ENCODE measurements at places on chromosomes 2 and 18. TPM values are rescaled to one million over a fixed set of nuclear protein-coding genes. Genes with fewer than 3 reads are reported as not detected.

GRCh38 chr18:59129951-59130703 lies 9.6 kb upstream of the SEC11C start:
- no peak for DNase-seq

- DNase-seq = no peak
Observed at GRCh38 chr2:114495046-114495445, 52.6 kb downstream of the DPP10 start.

Gene ALPG
- not detected for polyA plus RNA-seq

- no peak for DNase-seq
Observed at GRCh38 chr2:219442256-219443015, 7.8 kb downstream of the SPEG start.

- no peak for DNase-seq
Observed at GRCh38 chr2:19611491-19612332, 253.3 kb upstream of the OSR1 start.

Gene POTEE
- polyA plus RNA-seq = 0.10 TPM

Gene CHCHD5
- 31.0 TPM for polyA plus RNA-seq

Gene MBOAT2
- polyA plus RNA-seq = 78.3 TPM

All from forelimb muscle (tissue), 1 donor.